ENCODE measurements at places on chromosomes 2 and 18.

DNA sequence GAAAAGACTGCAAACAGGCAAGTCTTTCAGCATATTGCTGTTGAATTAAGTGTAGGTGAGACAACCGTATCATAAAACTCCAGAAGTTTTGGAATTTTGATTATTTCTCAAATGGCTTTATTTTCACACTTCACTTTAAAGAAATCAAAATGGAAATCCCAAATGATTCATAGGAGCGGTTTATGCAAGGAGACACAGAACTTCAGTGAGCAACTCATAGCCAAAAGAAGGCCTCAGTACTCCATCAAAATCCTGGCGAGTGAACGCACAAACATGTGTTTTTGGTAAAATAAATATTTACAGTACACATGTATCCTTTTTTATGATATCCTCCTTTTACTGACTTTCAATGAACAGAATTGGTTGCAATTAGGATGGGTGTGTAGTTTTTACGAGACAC, 140.4 kb upstream of the APCDD1 start:
- DNase-seq, result no peak

GRCh38 chr18:79717059-79717458, 37.5 kb downstream of the CTDP1 start:
- no peak for DNase-seq

DNA sequence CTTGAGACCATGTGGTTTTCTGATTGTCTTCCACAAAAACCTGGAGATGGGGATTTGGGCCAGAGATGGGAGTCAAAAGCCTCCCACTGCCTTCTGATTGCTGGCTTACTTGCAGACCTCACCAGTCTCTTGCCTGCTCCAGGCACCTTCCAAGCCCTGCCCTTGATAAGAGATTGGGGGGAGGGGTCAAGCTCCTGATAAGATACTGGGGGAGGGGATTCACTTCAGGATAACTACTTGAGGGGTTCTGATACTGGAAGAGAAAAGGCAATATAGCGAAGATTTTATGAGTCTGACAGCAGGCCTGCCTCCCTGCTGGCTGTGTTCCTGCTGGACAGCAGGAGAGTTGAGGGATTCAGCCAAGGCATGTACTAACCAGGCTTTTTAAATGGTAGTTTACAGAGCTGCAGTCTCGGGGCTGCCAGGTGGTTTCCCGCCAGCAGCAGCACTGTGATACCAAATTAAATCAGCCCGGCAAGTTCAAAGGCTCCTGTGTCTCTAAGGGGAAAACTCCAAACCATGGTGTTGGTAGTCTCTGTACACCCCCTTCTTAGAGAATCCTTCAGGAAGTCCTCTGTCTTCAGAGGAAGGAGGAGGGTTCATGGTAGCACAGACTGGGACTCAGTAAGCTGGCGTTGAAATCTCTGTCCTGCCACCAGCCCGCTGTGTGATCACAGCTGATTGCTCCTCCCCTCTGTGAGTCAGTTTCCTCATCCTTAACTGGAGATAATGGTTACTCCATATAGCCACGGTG, 58.3 kb downstream of the FBXO36 start:
- no peak for DNase-seq

- no peak for DNase-seq
Observed at GRCh38 chr18:22681908-22682307, 251.2 kb upstream of the RBBP8 start.

- DNase-seq, result no peak
Observed at GRCh38 chr2:126804347-126804746, 94.3 kb upstream of the TEX51 start.

DNA sequence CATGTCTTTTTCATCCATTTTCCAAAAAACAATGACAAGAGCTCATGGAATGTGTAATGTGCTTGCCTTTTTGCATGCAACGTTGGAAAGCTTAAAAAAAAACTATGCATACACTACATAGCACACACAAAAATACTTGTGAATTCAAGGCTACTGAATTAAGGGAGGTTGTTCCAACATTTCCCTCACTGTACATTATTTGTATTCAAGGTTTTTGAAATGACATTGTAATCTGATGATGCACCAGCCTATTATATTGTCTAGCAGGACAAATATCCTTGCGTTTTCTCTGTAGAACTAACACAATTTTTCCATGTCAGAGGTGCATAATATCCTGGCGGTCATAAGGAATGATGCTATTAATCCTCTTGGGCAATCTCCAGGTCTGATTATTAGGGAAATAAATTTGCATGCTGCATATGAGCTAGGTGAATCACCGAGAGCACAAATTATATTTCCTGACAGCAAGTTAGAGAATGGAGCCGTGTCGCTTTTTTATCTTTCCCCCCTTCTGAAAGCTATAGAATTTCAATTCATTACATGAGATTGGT, 836.9 kb upstream of the FANCL start:
- DNase-seq, result no peak

GRCh38 chr2:58501371-58502160, 260.4 kb upstream of the FANCL start:
- no peak for DNase-seq

All from NCI-H2081 treated with DMSO at 0.1 percent for 48 hours (cell line).